ENCODE measurements at places on chromosomes 3 and 15. TPM values are rescaled to one million over a fixed set of nuclear protein-coding genes. Genes with fewer than 3 reads are reported as not detected.

SERINC4 gene
- 0.87 TPM for polyA plus RNA-seq

C3orf70 gene
- polyA plus RNA-seq = 4.9 TPM

CILP gene
- polyA plus RNA-seq = 2.0 TPM

ZIC1 gene
- not detected for polyA plus RNA-seq

NPAP1 gene
- polyA plus RNA-seq = 0.72 TPM

ZNF619 gene
- 6.2 TPM for polyA plus RNA-seq

CPLX3 gene
- polyA plus RNA-seq = 0.05 TPM

GRCh38 chr3:42524751-42525150 is 22.3 kb downstream of the VIPR1 start:
- no peak for DNase-seq

GRCh38 chr3:83926291-83926690 is 1032.5 kb upstream of the CADM2 start:
- DNase-seq = no peak

GRCh38 chr3:18394384-18394995 is 30.6 kb downstream of the SATB1 start:
- no peak for DNase-seq

DNA sequence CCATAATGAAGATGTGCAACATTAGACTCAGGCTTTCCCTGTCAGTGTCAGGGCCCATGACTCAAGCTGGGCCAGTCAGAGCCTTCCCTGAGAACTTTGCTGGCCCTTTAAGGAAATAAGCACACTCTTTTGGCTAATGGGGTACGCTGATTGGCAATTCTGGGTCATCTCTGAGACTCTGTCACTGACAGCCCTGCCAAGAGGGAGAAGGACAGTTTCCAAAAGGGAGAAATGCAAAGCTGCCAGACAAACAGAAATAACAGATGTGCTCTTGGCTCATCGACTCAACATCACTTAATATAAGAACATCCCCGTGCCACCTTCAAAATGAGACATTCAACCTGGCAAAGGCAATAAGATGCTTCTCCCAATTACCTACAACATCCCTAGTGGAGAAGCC is 491.9 kb upstream of the PROK2 start:
- no peak for DNase-seq

DNA sequence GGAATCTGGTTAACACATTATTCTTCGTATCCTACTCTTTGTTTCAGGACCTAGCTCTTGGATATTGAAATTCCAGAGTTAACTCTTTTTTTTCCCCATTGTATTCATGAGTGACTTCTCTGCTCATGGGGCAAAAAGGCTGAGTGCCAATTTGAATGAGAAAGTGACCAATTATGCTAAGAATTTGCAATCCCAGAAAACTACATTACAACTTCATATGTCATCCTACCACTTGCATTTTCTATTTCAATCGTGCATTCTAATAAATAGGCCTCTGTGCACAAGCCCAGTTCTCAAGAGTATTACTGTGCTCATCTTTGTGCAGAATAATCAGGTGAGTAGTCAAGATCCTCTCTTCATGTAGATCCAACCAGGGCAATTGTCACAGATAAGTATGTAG is 537.8 kb downstream of the OTOL1 start:
- DNase-seq = no peak

DNA sequence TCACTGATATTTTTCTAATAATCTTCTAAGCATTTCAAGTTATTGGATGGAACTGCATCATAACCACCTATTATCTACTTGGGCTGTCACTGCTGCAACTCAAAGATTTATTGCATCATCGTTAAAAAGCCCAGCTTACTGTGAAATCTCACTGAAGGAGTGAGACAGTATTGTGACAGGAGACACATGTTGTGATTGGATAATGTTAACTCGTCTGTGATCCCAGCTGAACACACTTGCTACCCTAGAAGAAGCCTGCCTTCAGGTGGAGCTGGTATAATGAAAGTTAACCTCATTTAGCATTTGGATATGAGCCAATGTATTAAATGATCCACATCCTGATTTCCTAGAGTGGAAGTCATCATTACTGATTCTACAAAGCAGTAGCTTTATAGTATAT is 138.1 kb downstream of the MAP2K5 start:
- no peak for DNase-seq

- no peak for DNase-seq
Observed at GRCh38 chr3:131733086-131733841, 230.5 kb upstream of the MRPL3 start.

DNA sequence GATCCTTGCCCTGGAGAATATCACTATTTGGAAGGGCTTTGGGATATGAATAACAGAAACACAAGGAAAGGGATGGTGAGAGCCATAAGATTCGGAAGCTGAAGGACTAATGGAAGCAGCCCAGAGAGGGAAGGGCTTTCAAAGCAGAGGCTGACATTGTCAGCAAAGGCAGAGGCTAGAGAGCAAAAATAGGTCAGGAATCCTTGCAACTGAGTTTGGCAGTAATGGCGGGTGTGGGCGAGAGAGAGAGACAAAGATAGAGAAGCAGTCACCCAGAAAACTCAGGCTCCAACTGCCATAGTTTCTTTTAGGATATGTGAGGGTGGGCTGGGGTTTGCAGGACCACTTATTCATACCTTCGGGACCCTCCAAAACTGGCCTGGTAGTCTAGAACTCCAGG is 248.6 kb downstream of the OPA1 start:
- DNase-seq = no peak

DNA sequence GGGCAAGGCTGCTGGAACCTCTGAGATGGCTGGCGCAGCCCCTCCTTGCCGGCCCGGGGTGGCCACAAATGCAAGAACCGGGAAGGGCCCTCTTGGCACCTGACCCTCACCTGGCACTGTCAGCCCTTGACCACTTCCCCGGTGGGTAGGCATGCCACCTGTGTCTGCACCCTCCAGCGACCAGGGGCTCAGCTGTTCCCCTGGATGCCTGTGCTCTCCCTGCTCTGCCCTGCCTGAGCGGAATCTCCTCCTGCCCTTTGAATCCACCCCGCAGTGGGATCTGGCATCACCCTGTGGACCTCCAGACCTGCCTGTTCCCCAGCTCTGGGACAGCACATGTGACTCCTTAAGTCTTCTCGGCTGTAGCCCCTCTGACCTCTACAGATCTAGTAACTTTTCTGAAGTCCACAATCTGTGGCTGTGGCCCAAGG is 26.1 kb upstream of the FGD5 start:
- no peak for DNase-seq

GRCh38 chr15:44647036-44647435 is 16.4 kb downstream of the SPG11 start:
- no peak for DNase-seq

GRCh38 chr3:184523825-184524615 is 37.6 kb upstream of the EPHB3 start:
- DNase-seq = no peak

GRCh38 chr3:197478746-197479668 is 76.8 kb downstream of the BDH1 start:
- DNase-seq = no peak

DNA sequence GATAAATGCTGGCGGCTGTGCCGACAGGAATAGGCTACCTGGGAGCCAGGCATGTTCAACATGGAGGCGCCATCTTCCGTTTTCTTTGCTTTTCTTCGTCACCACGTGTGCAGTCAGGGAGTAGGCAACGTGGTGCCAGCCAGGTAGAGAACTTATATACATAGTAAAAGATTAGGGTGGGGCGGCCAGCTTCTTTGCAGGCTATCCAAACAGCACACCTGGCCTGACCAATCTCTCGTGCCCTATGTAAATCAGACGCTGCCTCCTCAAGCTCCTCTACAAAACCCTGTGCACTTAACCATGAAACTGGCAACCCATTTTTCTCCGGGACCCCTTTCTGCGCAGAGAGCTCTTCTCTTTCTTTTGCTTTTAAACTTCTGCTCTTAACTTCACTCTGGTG is 28.6 kb upstream of the OR5K4 start:
- DNase-seq = no peak

DNA sequence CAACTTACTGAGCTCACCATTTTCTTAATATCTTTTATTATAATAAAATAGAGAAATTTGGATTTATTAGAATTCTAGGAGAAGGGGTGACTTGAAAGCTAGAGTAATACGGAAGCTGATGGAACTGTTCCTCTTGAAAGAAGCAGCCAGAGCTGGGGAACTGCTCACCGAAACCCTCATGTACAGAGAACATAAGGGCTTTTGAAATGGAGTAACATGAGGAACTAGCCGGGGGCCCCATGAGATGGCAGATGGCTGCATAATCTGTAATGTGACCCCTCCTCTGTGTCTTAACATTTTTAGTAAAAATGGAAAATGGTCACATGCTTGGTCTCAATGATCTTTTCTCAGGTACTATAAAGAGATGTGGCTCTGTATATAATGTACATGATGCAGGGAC is 15.7 kb upstream of the DYNC1LI1 start:
- no peak for DNase-seq

GRCh38 chr15:29379647-29380046 is 110.0 kb upstream of the NSMCE3 start:
- no peak for DNase-seq

- no peak for DNase-seq
Observed at GRCh38 chr15:39456582-39457330, 124.1 kb upstream of the THBS1 start.

- peak; percentile 39 for DNase-seq
Observed at GRCh38 chr3:151168269-151169094, 34.5 kb downstream of the GPR171 start.

DNA sequence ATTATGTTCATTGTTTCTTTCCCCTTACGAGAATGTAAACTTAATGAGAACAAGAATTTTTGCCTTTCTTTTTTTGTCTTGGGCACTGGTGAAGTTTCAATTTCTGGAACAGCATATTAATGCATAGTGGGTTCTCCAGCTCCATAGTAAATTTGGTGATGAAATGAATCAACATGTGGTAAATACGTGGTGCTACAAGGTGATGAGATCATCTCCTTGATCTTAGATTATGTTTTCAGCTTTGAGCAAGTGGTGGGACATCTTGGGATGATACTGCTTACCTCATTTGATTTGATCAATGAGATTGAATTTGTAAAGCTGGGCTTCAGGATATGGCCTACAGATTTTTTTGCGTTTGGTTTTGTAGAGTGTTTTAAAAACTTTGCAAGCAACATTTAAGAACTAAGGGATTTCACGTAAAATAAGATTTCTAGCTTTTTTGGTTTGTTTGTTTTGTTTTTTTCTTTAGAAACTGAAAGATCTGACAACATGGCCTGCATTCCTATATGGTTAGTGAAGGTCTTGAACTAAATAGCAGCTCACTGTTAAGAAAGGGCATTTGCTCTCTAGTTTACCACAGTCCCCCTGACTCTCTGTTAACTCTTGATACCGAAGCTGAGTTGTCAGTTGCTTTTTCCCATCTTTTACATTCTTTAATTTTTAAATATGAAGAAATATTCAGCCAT is 45.6 kb downstream of the FNDC3B start:
- no peak for DNase-seq

- DNase-seq = no peak
Observed at GRCh38 chr3:120052225-120052624, 42.0 kb downstream of the GSK3B start.

DNA sequence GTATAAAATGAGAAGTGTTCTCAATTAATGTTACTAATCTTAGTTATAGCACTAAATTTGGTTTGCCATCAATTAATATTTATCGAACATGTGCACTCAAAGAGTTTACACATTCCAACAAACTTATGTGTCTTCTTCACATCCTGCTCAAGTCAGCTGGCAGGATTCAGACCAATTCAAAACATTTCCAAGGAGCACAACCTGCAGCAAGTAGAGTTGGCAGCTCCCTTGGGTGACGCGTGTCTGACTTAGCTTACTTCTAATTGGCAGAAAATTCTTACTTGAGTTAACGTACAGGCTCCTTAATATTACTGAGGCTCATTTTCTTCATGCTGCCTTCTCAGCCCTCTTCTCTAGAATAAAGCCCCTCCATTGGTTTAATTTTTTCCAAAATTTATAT is 110.4 kb upstream of the PFN2 start:
- DNase-seq = no peak

- no peak for DNase-seq
Observed at GRCh38 chr15:45943240-45943639, 308.4 kb downstream of the SQOR start.

DNA sequence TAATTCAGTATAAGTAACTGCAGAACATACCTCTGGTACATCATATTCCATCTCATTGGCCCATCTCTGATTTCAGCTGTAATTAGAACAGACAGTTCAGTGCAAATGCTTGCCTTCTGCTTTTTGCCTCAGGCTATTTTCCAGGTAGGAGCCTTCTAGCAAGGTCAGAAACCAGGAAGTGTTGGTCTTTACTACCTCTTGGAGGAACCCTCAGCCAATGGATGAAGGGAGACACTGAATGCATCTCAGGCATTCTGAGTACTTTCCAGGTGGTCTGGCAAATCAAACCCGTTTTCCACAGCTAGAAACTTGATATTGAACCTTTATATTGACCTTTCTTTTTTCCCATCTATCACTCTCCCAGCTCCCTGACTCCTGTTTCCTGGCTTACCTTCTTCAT is 348.5 kb upstream of the SOX2 start:
- DNase-seq = no peak

- DNase-seq = peak; percentile 21
Observed at GRCh38 chr3:114900908-114901307, 246.2 kb downstream of the ZBTB20 start.

DNA sequence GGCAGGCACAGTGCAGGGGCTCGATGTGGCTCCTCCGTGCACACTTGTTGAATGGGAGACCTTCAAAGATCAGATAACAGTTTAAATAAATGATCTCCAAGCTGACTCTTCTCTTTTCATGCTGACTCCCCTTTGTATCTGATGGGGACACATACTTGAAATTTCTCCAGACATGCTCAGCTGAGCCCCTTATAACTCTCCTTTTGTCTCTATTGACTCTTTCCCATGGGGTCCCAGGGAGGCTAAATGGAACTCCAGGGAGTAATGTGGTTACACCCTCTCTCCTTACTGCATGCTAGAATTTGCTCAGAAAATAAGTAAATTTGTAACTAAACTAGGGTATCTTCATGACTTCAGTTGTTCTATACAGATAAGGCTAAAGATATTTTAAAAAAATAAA is 48.2 kb upstream of the TM4SF4 start:
- DNase-seq = no peak

GRCh38 chr3:183807209-183807728 is 18.1 kb downstream of the MAP6D1 start:
- DNase-seq = no peak

DNA sequence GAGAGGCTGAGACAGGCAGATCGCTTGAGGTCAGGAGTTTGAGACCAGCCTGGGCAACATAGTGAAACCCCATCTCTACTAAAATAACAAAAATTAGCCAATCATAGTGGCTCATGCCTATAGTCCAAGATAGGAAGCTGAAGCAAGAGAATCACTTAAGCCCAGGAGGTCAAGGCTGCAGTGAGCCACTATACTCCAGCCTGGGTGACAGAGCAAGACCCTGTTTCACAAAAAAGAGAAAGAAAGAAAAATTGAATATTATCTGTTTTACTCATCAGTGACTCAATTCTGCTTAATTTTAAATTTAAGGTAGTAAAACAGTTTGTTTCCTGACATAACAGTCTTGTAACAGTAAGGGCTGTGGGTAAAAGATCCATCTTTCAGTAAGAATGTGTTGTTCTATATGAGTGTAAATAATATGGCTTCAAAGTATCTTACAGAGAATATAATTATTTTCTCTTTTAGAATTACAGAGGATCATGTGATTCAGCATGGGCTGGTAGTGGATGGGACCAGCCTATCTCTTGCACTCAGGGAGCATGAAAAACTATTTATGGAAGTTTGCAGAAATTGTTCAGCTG is 85.8 kb downstream of the ATP11B start:
- no peak for DNase-seq

GRCh38 chr3:111012388-111013248 is 59.0 kb upstream of the NECTIN3 start:
- DNase-seq = no peak

GRCh38 chr15:71357321-71357732 is 242.1 kb downstream of the THSD4 start:
- peak; percentile 78 for DNase-seq
